ENCODE measurements at places on chromosomes 6 and 20. TPM values are rescaled to one million over a fixed set of nuclear protein-coding genes. Genes with fewer than 3 reads are reported as not detected.

DNA sequence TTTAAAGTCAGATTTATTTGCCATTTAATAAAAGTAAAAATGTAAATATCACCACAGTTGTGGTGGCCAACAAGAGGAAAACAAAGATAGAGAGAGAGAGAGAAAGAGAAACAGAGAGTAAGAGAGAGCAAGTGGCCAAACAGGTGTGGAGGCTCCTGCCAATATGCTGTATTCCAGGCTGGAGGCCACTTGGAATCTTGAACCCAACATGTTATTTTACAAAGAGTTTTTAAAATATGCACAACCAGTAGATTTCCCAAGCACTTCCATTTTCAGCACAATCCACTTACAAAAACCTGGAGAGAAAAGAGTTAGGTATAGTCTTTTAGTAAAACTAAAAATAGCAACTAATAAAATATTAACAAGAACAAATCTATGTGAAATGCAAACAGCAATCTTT is 1323.1 kb upstream of the CITED2 start:
- DNase-seq: no peak

DNA sequence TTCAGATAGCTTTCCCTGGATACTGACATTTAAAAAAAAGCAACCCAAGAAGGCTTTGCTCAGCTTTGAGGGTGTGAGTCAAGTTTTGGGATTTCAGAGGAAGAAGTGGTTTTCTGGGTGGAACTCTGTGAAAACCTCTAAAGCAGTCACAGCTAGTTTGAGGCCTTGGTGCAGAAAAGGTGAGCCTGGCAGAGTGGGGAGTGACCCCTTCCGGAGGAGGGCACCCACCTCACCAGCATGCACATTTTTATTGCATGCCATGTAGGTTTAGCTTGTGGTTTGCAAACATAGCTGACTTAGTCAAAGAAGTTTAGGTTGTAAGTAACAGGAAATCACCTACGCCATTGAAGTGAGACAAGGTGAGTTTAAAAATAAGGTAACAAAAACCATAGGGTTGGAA is 146.8 kb upstream of the PMEPA1 start:
- no peak for DNase-seq

The BFSP1 gene
- 0.44 TPM for polyA plus RNA-seq

DNA sequence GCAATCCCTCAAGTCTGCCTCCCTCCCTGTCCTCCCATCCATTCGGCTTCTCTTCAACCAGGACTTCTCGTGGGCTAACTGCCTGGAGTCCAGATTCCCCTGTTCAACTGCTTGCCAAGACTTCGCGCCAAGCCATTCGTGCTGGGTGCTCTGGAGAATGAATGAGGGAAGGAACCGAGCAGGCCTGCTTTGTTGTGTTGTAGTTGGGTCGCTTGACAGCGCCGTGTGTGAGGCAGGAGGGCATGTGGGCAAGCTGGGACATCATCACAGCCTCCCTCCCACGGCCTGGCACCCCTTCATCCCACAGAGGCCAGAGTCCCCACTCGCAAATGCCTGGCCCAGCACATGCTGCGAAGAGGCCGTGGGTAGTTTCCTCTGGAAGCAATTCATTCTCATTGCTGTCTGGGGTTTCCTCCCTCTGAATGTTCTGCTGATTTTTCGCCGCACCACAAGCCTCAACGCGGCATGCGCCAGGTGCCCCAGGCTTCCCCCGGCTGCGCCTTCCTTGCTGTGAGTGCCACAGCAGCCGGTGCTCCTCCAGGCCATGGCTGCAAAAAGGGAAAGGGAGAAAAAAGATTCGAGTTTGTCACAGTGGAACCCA is 336.0 kb downstream of the QKI start:
- DNase-seq: peak; percentile 40

GRCh38 chr6:41723530-41724227 is 11.7 kb downstream of the TFEB start:
- DNase-seq: peak; percentile 78

The WFDC12 gene
- polyA plus RNA-seq: not detected

DNA sequence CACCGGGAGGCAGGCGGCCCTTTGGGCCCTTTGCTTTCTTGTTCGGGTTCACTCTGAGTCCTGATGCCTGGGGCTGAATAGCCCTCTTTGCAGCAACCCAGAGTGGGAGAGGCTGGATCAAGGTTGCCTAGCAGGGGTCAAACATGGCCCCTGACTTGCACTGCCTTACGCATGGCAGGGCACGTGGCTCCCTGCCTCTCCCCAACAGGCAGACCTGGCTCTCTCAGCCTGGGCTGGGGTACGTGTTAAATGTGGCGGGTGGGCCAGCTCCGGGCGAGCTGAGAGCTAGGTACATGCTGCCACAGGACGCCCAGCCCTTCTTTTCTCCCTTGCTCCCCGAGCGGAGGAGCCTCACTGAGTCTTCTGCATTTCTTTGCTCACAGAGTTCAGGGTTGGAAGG is 7.3 kb downstream of the C6orf132 start:
- no peak for DNase-seq

The CDKN1A gene
- 23.3 TPM for polyA plus RNA-seq

DNA sequence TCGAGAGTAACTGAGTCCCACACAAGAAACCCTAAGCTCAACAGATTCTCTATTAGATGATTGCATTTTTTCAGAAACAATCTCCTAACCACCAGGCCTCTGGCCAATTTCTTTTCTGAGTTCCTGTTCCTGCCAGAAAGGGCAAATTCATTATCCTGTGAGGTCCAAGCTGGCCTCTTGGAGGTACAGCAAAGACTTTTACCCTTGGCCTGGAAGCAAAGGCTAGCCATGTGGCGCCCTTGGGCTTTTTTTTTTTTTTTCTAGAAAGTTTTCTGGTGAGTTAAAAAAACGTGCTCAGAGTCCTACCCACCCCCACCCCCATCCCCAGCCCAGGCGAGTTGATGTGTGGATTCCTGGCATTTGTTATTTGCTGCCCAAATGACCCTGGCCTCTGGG is 59.0 kb upstream of the EEF1A1 start:
- DNase-seq: peak; percentile 33

The TRIM15 gene
- polyA plus RNA-seq: not detected

The DAAM2 gene
- polyA plus RNA-seq: 16.3 TPM

DNA sequence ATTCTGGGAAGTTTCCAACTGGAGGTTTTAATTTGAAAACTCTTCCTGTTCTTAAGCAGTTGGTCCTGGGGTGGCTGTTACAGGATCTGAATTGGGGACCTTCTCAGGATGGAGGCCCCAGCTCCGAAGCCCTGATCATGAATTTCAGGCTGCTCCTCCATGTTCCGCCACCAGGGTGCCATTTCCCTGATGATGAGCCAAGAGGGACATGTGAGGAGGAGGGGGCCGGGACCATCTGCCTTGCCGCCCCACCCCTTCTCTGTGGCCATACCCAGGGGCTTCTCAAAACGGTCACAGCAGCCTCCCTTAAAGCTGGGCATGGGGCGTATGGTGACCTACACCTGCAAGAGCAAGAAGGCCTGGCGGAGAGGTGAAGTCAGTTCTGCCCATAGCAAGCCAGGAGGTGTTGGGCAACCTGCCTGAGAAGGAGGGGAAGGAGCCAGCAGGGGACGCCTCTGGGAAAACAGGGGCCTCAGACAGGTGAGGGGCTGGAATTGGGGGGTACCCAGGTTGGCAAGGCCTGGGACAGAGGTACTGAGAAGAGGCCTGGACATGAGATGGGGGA is 3.6 kb upstream of the BAK1 start:
- no peak for DNase-seq

DNA sequence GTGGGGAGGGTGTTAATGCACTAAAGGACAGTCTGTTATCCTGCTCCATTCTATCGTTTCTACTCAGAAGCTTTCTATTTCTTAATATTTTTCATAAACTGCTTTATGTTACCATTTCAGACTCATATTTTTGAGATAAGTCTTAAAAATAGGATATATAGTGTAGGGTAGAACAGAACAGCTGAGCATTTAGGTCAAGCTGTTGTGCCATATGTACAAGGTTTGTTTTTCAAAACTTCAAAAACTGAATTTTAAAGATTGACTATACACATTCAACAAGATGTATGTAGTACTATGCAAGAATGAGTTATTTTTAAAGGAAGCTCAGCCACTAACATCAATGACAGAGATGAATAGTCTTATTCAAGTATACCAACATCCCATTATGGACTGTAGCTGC is 437.1 kb downstream of the PHF3 start:
- no peak for DNase-seq

GRCh38 chr6:126539022-126539421 is 199.1 kb downstream of the CENPW start:
- DNase-seq: no peak

DNA sequence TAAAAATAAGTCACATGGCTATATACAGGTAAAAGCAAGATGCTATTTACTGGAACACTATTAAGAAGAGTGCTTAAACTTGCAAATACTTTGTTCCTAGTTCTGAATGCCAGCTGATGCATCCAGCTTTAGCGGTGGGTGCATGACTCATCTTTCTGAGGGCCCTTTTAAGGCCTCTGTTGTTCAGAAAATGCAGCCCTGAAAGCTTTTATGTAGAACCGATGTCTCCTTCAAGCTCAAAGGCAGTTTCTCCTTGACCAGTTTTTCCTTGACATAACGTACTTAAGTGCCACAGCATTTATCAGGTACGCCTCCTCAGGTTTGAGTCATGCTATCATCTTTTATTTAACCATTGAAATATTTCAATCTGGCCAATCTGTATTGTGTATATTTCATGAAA is 82.8 kb downstream of the MLIP start:
- no peak for DNase-seq

- no peak for DNase-seq
Observed at GRCh38 chr6:160267102-160267501, 8.5 kb upstream of the SLC22A2 start.

- DNase-seq: no peak
Observed at GRCh38 chr6:36559011-36559793, 11.9 kb upstream of the STK38 start.

GRCh38 chr20:1375515-1375914 is 17.3 kb downstream of the FKBP1A start:
- no peak for DNase-seq

- no peak for DNase-seq
Observed at GRCh38 chr6:34384321-34385153, 7.9 kb downstream of the NUDT3 start.

- DNase-seq: no peak
Observed at GRCh38 chr20:53582574-53583351, 10.9 kb downstream of the ZNF217 start.

The FAM184A gene
- 3.0 TPM for polyA plus RNA-seq

DNA sequence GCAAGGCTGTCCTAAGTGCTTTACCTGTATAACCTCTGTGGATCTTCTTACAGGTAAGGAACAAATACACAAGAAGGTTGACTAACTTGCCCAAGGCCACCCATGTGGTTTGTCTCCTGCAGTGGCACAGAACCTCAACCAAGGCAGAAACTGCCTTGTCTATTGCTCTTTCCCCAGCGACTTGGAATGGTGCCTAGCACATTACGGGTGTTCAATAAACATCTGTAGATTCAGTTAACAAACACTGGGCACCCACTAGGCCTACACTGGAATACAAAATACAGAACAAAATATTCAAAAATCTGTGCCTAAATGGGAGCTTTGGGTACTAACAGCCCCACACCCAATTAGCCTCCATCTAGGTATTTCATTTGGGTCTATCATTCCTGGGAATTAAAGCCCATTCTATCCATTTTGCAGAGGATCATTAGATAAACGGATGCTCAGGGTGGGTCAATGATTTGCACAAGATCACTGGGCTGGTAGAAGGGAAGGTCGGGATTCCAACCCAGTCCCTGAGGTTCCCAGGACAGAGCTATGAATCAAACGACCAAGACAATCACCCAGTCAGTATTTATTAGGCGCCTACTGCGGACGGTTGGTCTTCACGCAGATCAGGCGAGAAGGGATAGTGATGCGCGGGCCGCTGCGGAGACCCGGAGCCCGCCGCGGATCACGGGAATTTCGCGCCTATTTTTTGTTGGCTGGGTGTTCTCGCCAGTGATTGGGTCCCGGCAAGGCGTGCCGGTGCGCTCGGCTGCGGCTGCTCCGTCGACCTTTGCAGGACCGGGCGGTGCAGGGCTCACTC is at the start of gene STK35:
STK35 (plus strand) TSS at position 771 of the 808 bp plus-strand sequence. CDS start 55 bp downstream, outside the sequence.
- DNase-seq: no peak

Data from heart right ventricle (tissue), 16 donors.